Stimulated activated CD4-positive, alpha-beta T cell treated with anti-CD3 and anti-CD28 coated beads, TNF-alpha, amount 100 ng/mL, for 48 hours (primary cell): ENCODE measurements at places on chromosomes 1 and 21.

- DNase-seq = no peak
These were observed 180.8 kb downstream of the ZSCAN20 start for GRCh38 chr1:33653226-33653625.

- no peak for DNase-seq
These were observed 374.5 kb downstream of the PLA2G4A start for GRCh38 chr1:187203257-187203656.

GRCh38 chr1:100130552-100131077 lies 2.1 kb downstream of the SASS6 start:
- DNase-seq = no peak

- no peak for DNase-seq
These were observed 62.3 kb downstream of the EIF4G3 start for GRCh38 chr1:21114431-21114830.

GRCh38 chr1:168473126-168473525 lies 70.7 kb downstream of the XCL2 start:
- no peak for DNase-seq

GRCh38 chr1:215526147-215526845 lies 40.8 kb upstream of the KCTD3 start:
- no peak for DNase-seq

DNA sequence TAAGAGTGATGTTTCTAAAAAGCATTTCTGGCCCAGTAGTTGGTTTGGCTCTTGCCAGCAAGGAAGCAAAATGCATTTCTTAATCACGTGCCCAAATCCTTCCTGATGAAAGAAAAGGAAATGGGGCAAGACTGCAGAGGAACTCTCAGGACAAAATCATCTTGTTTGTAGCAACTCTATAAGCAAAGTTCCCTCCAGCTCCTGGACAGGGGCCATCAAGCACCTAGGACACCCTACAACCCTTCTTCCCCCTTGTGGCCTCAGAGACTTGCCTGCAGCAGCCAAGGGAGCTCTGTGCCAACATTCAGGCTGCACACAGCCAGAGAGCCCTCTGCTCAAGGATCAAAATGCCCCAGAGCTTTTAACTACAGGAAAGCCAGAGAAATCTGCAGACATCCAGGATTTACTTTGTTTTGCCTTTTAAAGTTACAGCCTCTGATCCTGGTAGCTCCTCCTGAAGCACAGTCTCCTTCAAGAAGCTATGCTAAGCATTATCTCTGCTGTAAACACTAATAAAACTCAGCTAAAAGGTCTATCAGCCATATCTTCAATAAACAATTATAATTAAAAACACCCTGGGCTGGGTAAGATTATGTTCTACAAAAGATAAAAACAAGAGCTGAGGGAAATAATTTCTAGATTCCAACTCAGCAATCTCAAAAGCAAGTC lies 105.0 kb downstream of the KIAA0319L start:
- DNase-seq = no peak

DNA sequence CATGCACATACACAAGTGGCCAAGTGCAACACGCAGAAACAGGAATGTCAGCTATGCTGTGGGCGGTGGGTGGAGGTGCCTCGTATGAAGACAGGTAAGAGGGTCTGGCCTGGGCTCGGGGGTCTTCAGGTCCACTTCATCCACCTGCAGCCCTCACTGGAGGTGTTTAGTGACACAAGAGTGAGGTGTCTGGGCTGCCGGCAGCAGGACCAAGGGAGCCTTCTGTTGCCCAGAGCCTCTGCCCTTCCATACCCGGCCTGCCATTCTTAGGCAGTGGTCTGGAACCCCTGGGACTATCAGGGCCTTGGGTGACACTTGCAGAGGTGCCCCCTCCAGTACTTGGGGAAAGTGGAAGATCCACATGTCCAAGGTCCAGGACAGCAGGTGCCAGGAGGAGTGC lies 21.7 kb upstream of the ACTRT2 start:
- no peak for DNase-seq

- DNase-seq = no peak
These were observed 21.7 kb downstream of the KCNK2 start for GRCh38 chr1:215104283-215104682.

GRCh38 chr1:154729031-154729442 lies 121.1 kb upstream of the ADAR start:
- DNase-seq = no peak

GRCh38 chr1:229880271-229881170 lies 186.5 kb upstream of the GALNT2 start:
- no peak for DNase-seq

- DNase-seq = no peak
These were observed 233.8 kb upstream of the JUN start for GRCh38 chr1:59017501-59018231.

DNA sequence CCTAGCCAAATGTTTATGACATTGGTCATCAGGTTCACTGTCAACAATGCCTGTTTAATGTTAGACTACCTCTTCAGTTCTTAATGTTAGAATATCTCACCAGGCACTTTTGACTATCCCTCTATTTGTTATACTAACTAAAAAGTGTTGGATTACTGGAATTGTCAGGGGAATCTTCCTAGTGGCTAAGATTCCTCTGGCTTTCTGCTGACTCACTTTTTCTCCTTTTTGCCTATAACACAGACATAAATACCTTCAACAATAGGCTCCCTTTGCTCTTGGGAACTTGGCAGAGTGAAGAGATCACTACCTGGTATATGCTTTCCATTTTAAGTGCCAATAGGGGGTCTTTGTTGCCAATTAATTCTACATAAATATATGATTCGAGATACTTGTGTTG lies 68.5 kb downstream of the TMEM200B start:
- DNase-seq = no peak

DNA sequence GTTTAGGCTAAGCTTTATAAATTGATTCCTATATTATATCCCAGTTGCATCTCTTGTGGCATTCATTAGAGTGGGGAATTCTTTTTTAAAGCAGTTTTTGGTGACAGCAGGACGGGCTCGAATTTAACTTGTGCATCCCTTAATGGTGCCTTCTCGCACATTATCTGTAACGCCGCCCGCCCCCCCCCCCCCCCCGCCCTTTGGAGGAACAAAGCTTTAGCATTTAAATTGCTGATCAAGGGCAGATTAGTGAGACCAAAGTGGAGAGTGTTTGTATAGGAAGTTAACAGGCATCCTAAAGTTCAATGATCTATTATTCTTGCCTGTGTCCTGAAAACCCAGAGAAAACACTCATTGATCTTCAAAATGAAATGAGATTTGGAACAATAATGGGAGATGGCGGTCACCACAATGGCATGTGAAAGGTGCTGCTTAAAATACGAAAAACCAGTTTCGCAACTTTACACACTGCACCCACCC lies 2.2 kb downstream of the LMO4 start:
- DNase-seq = no peak

DNA sequence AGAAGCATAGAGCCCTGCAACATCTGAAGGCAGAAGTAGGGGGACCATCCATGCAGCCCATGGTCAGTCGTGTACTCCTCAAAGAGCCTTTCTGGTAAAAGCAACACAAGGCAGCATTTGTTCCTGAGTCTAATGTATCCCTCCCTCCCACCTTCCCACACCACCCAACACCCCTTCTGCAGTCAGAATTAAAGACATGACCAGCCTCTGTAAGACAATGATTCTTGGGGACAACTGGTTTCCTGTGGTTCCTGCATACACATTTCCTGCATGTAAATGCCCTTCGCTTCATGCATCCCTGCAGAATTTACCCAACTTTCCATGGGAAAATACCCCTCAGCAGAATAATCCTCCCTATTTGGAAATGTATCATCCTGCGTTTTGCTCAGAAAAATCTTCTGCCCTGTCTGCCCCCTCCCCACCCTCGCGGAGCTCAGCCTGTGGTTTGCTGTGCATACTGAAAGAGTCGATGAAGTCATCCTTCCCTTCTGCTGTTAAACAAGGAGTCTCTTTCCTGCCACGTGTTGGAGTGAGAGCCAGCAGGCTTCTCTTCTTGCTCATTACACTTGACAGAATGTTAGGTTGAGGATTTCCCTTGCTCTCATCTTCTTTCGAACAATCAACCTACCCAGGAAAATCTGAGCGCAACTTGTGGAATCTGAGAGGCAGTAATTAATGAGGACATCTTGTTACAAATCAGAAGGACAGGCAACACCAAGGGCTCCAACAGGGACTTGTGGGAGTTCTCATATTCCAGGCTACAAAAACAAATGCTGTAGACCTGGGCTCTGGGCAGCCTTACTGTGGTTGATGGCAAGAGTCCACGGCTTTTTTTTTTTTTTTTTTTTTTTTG lies 4.7 kb downstream of the TNN start:
- DNase-seq = peak; percentile 2

DNA sequence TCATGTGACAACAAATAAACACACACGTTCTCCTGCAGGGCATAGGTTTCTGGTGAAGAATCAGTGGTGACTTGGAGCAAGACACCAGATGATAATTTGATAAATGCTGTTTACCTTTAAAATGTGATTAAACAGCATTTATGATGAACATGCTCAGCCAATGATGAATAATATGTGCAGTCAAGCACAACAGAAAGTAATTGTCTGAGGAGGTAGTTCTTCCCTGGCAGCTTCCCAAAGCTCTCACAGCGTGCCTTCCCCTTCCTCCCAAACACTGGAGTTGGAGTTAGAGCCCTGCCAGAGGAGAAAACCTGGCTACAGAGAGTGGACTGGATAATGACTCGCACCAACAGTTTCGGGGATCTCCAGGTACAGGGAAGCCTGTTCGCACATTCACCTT lies 463.5 kb downstream of the SMYD3 start:
- DNase-seq = no peak

GRCh38 chr1:38589036-38589435 lies 270.5 kb downstream of the RRAGC start:
- no peak for DNase-seq

- no peak for DNase-seq
These were observed 1.3 kb upstream of the OLIG2 start for GRCh38 chr21:33024201-33025103.

DNA sequence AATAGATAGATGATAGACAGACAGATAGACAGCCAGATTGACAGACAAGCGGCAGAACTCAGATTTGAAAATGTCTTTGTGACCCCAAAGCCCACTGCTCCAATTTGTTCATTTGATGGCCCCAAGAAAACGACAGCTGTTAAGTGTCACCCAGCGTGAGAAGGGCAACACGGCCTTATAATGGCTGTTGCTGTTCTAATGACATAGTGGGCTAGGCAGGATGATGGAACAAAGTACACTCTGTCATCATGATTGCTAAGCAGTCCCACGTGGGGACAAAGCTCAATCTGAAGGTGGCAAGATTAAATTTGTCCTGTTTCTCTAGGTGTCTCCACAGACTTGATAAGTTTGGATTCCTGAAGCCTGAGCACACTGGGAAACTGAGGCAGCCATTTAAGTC lies 112.9 kb downstream of the DAB1 start:
- DNase-seq = no peak

DNA sequence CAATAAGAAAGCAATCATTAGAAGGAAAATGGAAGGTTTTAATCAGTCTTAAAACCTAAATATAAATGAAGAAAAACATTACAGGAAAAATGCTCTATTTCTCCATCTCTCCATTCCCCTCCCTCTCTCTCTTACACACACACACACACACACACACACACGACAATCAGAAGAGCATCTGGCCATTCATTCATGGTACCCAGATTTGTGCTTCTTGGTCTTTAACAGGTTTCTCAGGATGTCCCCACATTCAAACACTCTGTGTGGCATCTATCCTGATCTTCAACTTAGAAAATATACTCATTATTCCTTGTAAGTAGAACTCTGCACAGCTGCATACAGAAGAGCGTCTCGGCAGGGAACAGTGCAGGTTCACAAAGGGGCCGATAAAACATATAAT lies 779 bp downstream of the LRRC40 start:
- no peak for DNase-seq

GRCh38 chr1:152148051-152148450 lies 11.0 kb downstream of the RPTN start:
- no peak for DNase-seq

- DNase-seq = no peak
These were observed 163.2 kb upstream of the COL6A1 start for GRCh38 chr21:45818276-45818903.

- no peak for DNase-seq
These were observed 52.2 kb downstream of the KIRREL1 start for GRCh38 chr1:158045639-158046038.

DNA sequence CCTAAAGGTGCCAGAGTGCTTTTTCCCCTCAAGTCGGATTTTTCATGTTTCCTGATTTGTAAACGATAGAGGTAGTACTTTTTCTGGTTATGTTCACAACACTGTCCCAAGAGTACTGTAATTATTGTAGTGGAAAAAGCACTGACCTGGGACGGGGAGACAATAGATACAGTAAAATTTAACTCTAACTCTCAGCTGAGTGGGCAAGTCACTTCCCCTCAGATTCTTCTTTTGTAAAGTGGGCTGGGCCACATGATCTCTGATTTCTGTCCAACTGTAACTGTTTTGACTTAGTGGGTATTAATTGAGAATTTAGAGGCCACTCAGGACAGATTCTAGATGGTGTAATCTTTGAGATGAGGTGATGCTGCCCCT lies 19.1 kb downstream of the MARCKSL1 start:
- DNase-seq = no peak

DNA sequence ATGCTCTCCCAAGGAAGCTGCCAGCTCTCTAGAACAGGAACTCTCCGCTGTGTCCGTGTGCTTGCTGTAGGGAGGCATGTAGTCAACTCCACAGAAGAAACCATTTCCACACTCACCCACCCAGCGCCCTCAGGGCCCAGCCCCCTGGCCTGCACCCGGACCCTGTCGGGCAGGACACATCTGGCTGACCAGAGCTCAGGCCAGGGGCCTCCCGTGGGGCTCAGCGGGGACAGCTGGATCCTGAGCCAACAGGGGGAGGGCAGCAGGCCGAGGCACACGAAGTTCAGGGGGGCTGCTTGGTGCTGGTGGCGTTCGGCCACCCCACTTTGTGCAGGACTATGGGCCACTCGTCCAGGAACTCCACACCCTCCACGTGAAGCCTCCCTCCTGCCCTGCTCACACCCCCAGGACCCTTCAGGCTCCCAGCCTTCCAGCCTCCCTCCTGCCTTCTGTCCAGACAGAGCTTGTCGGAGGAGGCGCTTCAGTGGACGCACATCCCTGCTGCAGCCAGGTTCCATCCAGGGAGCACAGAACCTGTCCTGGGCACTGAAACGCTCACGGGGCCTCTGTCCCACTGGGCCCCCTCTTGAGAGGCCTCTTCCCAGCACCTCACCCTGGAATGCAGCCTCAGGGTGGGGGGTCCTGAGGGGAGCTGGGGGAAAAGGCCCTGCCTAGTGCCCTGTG lies 15.0 kb upstream of the FAAP20 start:
- DNase-seq = no peak

DNA sequence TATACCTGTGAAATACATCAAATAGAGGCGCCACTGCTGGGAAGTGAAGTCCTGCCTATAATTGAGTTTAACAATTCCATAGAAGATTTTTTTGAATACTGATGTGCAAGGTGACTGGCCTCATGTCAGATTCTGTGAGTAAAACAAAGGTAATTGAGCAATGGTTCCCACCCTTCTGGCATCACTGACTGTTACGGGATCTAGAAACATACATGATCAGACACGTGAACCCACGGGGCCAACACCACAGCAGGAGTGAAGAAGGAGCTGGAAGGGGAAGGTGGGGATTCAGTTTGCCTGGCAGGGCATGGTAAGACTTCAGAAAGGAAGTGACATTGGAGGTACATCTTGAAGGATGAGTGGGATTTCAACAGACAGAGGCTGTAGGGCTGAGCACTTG lies 270.2 kb downstream of the DISC1 start:
- DNase-seq = no peak
